ENCODE measurements at places on chromosomes 2 and 18.

DNA sequence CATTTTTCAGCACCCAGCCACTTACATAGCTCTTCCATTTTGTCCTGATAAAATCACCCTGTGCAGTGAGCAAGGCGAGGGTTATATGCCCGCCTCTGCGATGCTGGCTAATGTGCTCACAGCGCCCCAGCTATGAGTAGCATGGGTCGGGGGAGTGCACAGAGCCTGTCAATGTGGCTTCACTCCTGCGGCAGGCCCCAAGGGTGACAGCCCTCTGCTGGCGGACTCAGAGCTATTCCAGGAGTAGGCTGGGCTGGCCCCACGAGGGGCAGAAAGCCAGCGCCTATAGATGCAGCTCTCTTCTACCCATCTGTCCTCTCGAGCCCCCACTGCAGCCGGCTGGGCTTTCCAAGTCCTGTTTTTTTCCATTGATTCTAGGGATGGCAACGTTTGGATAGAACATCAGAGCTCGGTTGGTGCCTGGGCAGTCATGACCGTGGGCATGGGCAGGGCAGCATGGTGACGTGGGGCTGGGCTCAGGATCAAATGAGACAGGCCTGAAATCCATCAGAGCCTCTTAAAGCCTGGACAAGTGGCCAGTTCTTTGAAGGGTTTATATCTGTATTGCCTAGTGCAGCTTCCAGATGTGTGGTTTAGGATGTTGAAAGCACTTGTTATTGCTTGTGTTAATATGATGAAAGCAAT is 134.7 kb downstream of the MCFD2 start:
- H3K36me3 ChIP-seq, result no peaks in the 10 kb centered on the region
- no peak overlapping the region for H3K4me3 ChIP-seq
- H3K27ac ChIP-seq, result no peak overlapping the region
- DNase-seq, result no peak
- no peaks in the 10 kb centered on the region for H3K27me3 ChIP-seq

DNA sequence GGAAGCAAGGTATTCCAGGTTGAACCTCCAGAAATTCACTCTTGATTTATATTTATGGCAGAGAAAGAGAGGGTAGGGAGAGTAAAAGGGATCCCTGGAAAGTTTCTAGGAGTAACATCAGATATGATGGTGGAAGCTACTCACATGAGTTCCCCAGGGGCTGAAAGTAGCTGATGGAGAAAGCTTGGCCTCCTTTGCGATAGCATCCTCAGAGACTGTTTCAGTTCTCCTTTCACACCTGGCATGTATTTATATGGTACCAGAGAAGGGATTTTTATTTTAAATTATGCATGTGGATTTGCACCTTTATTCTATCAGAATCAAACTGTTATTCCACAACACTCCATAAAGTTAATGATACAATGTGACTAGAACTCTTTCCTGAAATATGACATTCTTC is 126.3 kb upstream of the OSR1 start:
- H3K27me3 ChIP-seq, result no peaks in the 10 kb centered on the region
- no peaks in the 10 kb centered on the region for H3K4me1 ChIP-seq
- no peak for DNase-seq
- H3K4me3 ChIP-seq, result no peak overlapping the region

- peak overlapping the region; percentile 67 for H3K27ac ChIP-seq
- H3K4me3 ChIP-seq, result no peak overlapping the region
- no peak for DNase-seq
These were observed 16.3 kb downstream of the ANKRD44 start for GRCh38 chr2:197294260-197294659.

DNA sequence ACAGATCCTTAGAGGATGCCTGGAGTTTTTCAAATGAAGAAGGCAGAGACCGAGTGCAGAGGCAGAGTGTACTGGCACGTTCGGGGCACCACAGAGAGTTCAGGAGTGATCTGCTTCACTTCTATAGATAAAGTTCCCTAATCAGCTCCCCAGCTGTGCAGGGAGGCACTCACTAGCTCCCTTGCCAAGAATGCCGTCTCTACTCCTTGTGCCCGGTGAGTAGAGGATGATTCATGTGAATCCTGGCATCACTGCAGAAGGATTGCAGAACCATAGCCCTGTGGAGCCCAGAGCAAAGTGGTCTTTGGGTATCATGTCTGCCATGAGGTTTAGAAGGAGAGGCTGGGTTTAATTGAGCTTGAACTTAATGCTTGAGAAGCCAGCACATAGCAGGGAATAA is 510.1 kb upstream of the RAB6C start:
- no peaks in the 10 kb centered on the region for H3K4me1 ChIP-seq
- no peak overlapping the region for H3K27ac ChIP-seq
- H3K4me3 ChIP-seq, result no peak overlapping the region
- no peak for DNase-seq

DNA sequence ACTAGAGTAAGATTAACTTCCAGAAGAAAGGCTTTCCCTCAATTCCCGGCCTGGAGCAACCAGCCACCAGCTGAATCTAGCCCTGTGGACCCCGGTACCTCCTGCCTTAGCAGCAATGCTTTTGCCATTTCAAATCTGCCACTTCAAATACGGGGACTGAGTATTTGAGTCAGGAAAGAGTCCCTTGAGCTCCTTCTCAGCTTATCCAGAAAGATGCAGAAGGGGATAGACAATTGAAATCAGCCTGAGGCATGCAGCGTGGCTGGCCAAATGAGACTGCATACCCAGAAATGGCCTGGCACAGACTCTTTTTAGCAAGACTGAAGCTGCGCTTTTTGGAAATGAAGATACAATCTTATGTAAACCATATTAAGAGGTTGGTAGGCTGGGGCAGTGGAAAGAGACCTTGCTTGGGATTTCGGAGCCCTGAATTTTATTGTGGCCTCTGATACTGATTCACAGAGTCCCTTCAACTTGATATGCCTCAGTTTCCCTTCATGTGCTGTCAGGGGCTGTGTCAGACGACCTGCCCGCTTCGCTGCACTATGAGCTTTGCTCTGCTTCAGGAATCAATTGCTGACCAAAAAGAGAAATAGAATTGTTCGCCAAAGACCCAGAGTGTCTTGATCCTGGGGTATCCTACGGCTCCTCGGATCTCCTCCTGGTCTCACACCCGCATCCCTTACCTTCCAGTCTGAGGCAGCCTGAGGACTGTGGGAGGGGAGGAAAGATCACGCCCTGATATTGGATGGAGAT is 1.0 kb downstream of the MATN3 start:
- no peak for DNase-seq
- H3K4me1 ChIP-seq, result peaks cover 8% of the 10 kb centered on the region
- H3K27ac ChIP-seq, result no peak overlapping the region
- peaks cover 52% of the 10 kb centered on the region for H3K27me3 ChIP-seq
- H3K36me3 ChIP-seq, result no peaks in the 10 kb centered on the region

DNA sequence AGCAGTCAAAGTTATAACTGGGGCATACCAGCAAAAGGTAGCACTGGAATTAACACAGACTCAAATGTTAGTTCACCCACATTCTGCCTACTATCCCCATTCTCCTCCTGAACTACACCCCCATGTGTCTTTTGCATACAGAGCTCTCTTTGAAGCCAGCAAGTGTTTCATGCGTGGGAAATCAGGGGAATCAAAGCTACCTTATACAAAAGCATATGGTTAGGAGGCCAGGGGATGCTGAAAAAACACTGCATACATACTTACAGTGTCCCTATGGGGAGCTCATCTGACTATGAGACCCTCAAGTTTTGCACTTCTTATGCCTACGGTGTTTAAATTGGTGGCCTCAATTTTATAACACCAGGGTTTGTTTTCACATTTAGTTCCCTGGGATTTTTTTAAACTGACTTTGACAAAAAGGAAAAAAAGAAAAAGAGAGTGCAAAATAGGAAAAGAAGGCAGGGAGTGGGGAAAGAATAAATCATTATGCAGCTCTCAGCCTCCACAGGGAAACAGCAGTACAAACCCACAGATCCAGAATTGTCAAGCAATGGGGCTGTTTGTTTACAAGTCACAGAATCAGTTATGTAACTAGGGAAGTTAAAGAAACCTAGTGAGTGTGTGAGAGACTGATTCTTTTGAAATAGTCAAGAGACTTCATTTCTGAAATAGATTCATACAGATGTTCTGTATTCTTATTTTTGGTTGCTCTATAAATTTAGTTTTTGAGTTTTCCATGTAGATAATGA is 20.1 kb upstream of the PPP3R1 start:
- no peak overlapping the region for H3K27ac ChIP-seq
- no peaks in the 10 kb centered on the region for H3K4me1 ChIP-seq
- DNase-seq, result peak; percentile 31
- H3K27me3 ChIP-seq, result no peaks in the 10 kb centered on the region
- no peak overlapping the region for H3K4me3 ChIP-seq

GRCh38 chr2:42150159-42150558 is 19.0 kb upstream of the EML4 start:
- H3K27ac ChIP-seq, result no peak overlapping the region
- H3K4me3 ChIP-seq, result no peak overlapping the region
- no peak for DNase-seq
- no peaks in the 10 kb centered on the region for H3K27me3 ChIP-seq
- H3K36me3 ChIP-seq, result no peaks in the 10 kb centered on the region
- H3K4me1 ChIP-seq, result no peaks in the 10 kb centered on the region

GRCh38 chr2:232741294-232741693 is 35.1 kb downstream of the KCNJ13 start:
- H3K27ac ChIP-seq, result no peak overlapping the region
- no peaks in the 10 kb centered on the region for H3K27me3 ChIP-seq
- H3K36me3 ChIP-seq, result peaks cover 28% of the 10 kb centered on the region
- DNase-seq, result no peak
- no peak overlapping the region for H3K4me3 ChIP-seq
- H3K4me1 ChIP-seq, result no peaks in the 10 kb centered on the region

DNA sequence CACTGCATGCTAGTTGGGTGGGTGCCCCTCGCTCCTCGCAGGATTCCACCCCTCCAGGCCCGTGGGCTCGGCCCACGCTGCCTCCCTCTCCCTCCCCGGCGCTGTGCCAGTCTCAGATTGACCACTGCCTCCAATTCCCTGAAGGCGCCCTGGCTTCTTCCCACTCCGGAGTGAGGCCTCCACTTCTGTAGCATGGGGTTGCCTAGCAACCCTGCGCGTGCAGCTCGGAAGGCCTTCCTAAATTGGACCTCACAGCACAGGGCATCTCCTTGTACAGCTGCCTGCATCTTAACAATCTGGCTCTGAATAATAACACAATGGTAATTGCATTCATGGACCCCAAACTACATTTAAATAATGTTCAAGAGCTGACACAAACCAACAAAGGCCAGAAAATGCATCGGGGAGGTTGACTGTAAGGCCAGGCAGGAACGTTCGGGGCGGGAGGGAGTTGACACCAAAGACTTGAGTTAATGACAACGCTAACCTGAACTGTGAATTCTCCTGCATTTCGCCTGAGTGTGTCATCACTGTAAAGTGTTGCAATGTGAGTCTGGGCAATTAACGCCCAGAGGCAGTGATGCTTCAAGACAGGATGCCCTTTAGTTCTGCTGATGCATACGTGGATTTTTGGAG is 222.9 kb downstream of the ZBTB7C start:
- no peak for DNase-seq
- no peaks in the 10 kb centered on the region for H3K4me1 ChIP-seq
- H3K4me3 ChIP-seq, result no peak overlapping the region
- H3K27me3 ChIP-seq, result no peaks in the 10 kb centered on the region
- no peaks in the 10 kb centered on the region for H3K36me3 ChIP-seq
- H3K27ac ChIP-seq, result no peak overlapping the region

DNA sequence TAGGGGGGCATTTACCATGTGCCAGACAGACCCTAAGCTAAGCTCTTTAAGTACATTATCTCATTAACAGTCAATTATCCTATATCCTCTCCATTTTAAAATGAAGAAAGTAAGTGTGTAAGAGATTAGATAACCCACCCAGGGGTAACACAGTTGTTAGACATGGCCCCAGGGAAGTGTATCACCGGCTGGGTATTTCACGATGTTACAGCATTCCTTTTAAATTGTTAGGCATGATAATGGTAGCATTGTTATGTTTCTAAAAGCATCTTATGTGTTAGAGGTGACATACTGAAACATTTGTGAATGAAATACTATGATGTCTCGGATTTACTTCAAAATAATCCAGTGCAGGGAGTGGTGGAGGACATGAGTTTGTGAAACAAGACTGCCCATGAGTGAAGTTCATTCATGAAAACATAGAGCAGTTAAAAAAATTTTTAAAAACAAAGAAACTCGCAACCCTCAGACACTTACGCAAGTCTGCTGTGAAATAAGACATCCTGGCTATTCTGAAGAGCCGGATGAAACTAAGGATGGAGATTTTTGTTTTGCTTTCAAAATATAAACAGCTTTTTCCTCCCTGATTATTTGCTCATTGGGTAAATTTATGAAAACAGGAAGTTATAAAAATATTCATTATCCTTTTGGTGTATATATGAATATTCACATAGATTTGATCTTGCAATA is 54.9 kb downstream of the IL1RL2 start:
- H3K36me3 ChIP-seq, result no peaks in the 10 kb centered on the region
- no peak for DNase-seq
- H3K27me3 ChIP-seq, result no peaks in the 10 kb centered on the region
- H3K27ac ChIP-seq, result no peak overlapping the region
- no peak overlapping the region for H3K4me3 ChIP-seq

- peaks cover 17% of the 10 kb centered on the region for H3K4me1 ChIP-seq
- H3K36me3 ChIP-seq, result no peaks in the 10 kb centered on the region
These were observed 46.3 kb downstream of the CABLES1 start for GRCh38 chr18:23181547-23181946.

- H3K4me1 ChIP-seq, result peaks cover 11% of the 10 kb centered on the region
- H3K27me3 ChIP-seq, result no peaks in the 10 kb centered on the region
- no peak overlapping the region for H3K27ac ChIP-seq
- no peaks in the 10 kb centered on the region for H3K36me3 ChIP-seq
- peak overlapping the region; percentile 3 for H3K4me3 ChIP-seq
These were observed 187.6 kb downstream of the ZNF521 start for GRCh38 chr18:25164211-25164847.

- no peak overlapping the region for H3K4me3 ChIP-seq
- DNase-seq, result no peak
- no peaks in the 10 kb centered on the region for H3K4me1 ChIP-seq
- no peaks in the 10 kb centered on the region for H3K36me3 ChIP-seq
These were observed 109.4 kb downstream of the GYPC start for GRCh38 chr2:126765395-126765794.

DNA sequence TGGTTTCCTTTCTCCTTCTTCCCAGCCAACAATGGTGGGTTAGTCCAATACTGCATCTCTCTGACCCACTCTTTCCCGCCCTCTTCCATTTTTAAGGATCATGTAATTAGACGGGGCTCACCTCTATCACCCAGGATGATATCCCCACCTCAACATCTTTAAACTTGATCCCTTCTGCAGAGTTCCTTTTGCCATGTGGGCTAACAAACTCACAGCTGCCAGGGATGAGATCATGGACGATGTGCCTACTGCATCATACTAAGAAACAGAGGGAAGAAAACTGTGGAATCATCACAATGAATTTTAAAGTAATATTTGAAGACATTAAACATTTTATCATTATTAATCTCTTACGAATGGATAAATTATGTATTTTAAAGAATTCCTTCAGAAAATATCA is 183.5 kb downstream of the RDH14 start:
- H3K36me3 ChIP-seq, result no peaks in the 10 kb centered on the region
- no peak for DNase-seq
- no peak overlapping the region for H3K27ac ChIP-seq
- H3K27me3 ChIP-seq, result no peaks in the 10 kb centered on the region
